ENCODE measurements at places on chromosomes 16 and 17. TPM values are rescaled to one million over a fixed set of nuclear protein-coding genes. Genes with fewer than 3 reads are reported as not detected.

The SLC46A1 gene
- 5.9 TPM for total RNA-seq

GRCh38 chr16:86101137-86101896 is 202.4 kb downstream of the IRF8 start:
- H3K27me3 ChIP-seq = peaks cover 35% of the 10 kb centered on the region
- DNase-seq = no peak
- no peaks in the 10 kb centered on the region for H3K36me3 ChIP-seq
- no peak overlapping the region for H3K4me3 ChIP-seq
- H3K4me1 ChIP-seq = no peaks in the 10 kb centered on the region

DNA sequence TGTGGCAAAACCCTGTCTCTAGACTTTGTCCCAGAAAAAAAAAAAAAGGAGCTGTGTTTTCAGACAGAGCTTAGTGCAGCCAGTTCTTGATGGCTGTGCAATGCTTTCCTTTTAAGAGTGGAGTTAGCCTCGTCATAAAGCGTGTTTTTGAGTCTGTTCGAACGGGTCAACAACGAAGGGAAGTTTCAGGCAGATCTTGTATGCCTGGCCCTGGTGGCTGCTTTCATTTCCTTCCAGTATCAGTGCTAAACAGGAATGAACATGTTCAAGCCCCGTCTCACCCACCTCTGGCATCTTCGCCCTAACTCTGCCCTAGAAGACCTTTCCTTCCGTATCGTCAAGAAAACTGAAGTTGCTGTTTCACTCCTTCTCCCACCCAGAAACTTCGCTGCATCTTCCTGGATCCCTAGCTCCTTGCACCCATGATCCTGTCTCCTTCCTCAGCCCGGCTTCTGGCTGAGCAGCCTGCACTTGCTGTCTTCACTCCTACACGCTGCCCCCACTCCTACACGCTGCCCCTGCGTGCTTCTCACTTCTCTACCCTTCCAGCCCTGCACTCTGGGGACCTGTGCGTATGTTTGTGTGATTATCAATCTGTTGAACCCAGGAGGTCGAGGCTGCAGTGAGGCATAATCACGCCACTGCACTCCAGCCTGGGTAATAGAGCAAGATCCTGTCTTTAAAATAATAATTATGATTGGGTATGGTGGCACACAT is 55.3 kb downstream of the USP10 start:
- no peak overlapping the region for H3K4me3 ChIP-seq
- H3K27ac ChIP-seq = no peak overlapping the region
- DNase-seq = no peak
- peaks cover 4% of the 10 kb centered on the region for H3K36me3 ChIP-seq
- H3K27me3 ChIP-seq = no peaks in the 10 kb centered on the region
- peaks cover 59% of the 10 kb centered on the region for H3K4me1 ChIP-seq

The CMTM4 gene
- total RNA-seq = 22.8 TPM

- peaks cover 18% of the 10 kb centered on the region for H3K4me1 ChIP-seq
- no peak for DNase-seq
- H3K27me3 ChIP-seq = peaks cover 7% of the 10 kb centered on the region
- H3K36me3 ChIP-seq = no peaks in the 10 kb centered on the region
- no peak overlapping the region for H3K4me3 ChIP-seq
- H3K27ac ChIP-seq = no peak overlapping the region
Observed at GRCh38 chr17:70076189-70076588, 1.2 kb downstream of the KCNJ16 start.

- peaks cover 16% of the 10 kb centered on the region for H3K4me1 ChIP-seq
- DNase-seq = no peak
- peak overlapping the region; percentile 89 for H3K27ac ChIP-seq
- peak overlapping the region; percentile 70 for H3K4me3 ChIP-seq
Observed at GRCh38 chr17:7204336-7204735, 15.3 kb downstream of the DLG4 start.

The AANAT gene
- not detected for total RNA-seq

The TMEM204 gene
- 14.5 TPM for total RNA-seq

DNA sequence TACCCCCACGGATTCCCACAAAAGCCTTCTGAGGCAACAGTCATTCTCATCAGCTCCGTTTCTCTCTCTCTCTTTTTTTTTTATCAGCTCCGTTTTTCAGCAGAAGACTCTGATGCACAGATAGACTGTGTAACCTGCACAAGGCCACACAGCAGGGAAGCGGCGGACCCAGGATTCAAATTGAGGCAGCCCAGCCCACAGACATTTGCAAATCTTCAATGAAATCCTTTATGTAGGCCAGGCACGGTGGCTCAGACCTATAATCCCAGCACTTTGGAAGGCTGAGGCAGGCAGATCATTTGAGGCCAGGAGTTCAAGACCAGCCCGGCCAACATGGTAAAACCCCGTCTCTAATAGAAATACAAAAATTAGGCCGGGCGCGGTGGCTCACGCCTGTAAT is 2.4 kb upstream of the MEOX1 start:
- H3K27ac ChIP-seq = no peak overlapping the region
- H3K4me3 ChIP-seq = no peak overlapping the region

- no peak for DNase-seq
- H3K4me1 ChIP-seq = peaks cover 6% of the 10 kb centered on the region
- peaks cover 41% of the 10 kb centered on the region for H3K27me3 ChIP-seq
- no peaks in the 10 kb centered on the region for H3K36me3 ChIP-seq
Observed at GRCh38 chr16:29107299-29107698, 122.4 kb downstream of the LAT start.
